ENCODE measurements at places on chromosomes 4 and X.

DNA sequence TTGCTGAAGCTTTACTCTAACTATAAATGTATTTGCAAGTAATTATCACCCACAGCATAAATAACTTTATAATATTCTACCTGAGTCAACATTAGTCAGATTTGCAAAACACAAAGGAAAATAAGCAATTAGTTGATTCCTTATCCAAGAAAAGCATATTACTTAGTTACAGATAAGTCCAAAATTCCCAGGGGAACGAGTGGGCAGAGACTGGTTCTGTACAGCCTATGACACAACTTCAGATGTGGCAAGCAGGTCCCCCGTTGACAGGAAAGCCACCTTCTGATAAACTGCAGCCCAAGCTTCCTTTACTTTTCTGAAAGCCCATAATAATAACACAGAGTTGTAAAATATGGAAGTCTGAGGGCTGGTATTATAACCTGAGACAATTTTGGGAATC lies 62.4 kb upstream of the NDP start:
- no peak for DNase-seq

DNA sequence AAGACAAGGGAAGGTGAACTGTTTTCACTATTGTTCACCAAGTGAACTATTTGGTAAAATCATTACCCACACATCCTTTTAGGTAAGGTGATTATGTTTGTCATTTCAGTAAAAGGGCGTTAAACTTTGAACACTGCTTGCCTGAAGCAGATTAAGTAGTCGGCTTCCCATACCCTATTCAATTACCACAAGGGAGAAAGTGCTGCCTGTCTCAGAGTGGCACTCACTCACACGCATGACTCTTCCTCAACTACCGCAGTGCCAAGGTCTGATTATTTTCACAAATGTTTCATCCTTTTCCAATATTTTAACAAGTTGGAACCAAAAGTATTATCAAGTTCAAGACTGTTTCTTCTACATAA lies 11.0 kb downstream of the VEGFC start:
- no peak for DNase-seq

DNA sequence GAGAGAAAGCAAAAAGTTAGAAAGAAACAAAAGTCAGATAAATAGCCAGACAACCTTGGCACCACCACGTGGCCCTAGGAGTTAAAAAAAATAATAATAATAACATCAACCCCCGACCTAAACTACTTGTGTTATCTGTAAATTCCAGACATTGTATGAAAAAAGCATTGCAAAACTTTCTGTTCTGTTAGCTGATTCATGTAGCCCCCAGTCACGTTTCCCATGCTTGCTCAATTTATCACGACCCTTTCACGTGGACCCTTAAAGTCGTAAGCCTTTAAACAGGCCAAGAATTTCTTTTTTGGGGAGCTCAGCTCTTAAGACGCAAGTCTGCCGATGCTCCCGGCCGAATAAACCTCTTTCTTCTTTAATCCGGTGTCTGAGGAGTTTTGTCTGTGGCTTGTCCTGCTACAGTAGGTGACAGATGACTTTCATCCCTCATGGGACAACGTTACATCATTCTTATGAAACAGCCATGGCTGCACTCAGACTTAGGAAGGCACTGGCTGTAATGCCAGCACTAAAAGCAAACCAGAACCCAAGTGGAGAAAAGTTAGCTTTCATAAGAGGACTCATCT lies 520 bp downstream of the ACOX3 start:
- no peak for DNase-seq

- DNase-seq, result no peak
These were observed 23.1 kb upstream of the TNIP3 start for GRCh38 chr4:121187206-121187605.

DNA sequence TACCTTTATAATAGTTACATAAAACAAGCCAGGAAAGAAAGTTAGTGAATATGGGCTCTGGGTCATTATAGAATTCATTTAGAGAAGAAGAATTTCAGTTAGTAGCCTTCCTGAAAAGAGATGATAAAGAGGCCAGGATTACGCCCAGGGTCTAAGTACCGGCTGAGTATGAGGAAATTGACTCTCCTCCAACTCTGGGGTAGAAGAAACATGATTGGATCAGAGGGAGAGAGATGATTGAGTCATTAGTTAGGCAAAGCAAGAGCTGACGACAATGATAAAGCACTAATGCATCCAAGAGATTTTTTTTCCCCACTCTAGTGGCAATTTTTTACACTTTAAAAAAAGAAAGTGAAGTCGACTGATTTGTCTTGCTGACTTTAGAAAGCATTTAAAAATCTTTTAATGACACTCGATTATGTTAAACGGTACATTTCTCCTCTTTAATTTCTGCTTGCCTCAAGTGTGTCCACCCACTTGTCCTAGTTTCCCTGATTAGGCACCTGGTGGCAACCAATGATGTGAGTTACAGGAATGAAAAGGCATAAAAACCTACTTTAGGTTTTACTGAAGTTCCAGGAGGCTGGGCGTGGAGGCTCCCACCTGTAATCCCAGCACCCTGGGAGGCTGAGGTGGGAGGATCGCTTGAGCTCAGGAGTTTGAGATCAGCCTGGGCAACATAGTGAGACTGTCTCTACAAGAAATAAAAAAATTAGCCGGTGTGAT lies 37.3 kb upstream of the IGFBP7 start:
- no peak for DNase-seq

DNA sequence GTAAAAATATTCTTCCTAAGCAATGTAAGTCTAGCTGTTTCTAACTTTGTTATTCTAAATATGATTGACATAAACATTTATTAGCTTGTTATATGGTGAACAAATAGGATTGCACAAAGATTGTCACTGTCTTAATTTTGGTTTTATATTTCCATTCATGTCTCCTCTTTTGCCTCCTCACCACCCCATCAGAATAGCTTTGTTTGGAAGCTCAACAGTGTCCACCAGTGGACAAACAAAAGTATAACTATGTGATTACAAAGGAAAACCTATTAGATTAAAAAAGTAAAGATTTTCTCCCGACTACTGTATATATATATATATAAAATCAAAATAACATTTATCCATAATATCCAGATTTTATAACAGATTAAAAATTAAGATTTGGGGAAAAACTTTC lies 468.2 kb downstream of the ZIC3 start:
- no peak for DNase-seq

DNA sequence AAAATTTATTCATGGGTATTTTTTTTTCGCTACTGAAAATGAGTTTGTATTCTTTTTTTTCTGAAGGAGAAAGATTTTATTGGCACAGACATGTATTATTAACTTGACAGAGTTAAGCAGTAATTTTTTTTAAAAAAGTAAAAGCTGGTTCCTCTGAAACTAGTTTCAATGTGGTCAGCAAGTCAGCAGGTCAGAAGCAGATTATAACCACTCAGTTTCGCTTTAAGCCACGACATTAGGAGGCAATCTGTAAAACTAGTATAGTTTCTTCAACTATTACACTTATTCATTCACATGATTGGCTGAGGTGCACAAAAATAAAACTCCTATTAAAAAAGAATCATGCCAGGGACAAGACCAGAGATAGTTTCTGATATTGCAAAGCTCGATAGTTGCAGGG lies 714.2 kb upstream of the PCDH7 start:
- DNase-seq, result no peak

DNA sequence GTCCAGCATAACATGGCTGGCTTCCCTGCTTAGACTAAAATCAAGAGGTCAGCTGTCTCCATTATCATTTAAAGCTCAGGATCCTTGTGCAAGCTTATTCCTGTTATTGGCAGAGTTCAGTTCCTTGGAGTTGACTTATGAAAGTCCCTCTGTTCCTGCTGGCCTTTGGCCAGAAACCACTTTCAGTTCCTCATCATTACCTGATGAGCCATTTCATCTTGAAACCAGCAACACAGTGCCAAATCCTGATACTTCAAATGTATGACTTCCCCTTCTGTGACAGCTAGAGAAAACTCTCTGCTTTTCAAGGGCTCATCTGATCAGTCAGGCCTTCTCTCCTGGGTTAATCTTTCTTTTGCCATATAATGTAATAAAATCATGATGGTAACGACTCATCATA lies 110.6 kb upstream of the FSTL5 start:
- DNase-seq, result no peak

Measured in T-helper 17 cell (primary cell).